Esophagus mucosa (tissue), 1 donor: ENCODE measurements at places on chromosomes 6 and 20. TPM values are rescaled to one million over a fixed set of nuclear protein-coding genes. Genes with fewer than 3 reads are reported as not detected.

SEL1L2 gene
- total RNA-seq, result not detected

FNDC1 gene
- total RNA-seq, result 0.12 TPM

SASH1 gene
- 65.2 TPM for total RNA-seq

DNA sequence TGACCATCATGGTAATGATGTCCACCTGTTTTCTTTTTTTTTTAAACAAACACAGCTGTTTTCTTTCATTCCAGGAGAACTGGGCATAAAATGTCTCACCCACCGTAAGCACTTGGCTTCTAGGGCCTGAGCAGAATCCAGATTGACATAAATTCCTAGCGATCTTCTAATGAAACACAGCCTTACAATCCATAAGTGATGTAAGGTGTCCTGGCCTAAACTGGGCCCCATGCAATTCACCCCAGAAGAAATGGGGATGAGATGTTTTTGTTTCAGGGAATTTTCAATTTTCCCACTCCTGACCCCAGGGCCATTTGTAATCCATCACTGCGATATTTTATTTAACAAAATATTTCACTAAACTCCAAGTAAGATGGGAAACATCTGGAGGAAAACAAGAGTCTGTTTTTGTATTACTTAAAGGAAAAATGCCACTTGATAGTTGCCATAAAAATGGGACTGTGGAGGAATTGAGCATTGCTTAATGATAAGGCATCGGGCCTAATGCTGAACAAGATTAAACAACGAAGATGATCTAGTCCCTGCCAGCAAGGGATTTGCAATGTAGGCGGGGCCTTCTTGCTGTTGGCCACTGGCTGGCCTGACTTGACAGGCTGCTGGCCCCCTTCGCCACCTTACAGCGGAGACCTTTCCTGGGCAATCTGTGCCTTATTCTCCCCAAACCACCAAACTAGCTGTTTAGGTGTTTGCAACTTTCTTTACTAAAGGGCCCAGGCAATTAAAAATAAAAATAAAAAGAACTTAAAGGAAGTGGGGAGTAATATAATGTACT is 183.7 kb downstream of the CD109 start:
- ATAC-seq, result no peak

- no peak for ATAC-seq
These were observed 45.6 kb upstream of the FOXA2 start for GRCh38 chr20:22629927-22630326.

DNA sequence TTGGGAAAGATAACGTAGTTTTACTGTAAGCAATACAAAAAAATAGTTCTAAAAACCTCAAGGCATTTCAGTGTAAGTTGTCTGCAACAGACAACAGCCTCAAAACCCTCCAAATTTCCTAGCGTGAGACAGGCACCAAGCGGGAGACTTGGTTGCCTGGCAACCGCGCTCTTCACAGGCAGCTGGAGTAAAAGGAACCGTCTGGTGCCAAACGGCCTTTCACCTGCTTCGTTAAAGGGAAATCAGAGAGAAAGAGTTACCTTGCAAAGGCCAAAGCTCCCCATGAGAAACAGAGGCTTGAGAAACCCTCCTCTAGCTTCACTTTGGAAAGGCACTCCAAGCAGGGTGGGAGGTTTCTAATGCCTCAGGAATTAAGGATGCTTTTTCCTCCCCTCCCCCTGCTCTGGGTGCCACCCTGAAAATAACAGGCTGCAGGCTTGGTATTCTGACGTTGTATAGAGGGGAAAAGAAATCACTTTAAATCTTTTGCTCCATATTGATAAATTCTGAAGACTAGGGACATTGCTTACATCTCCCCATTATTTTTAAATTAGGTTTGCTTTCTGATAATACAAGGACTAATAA is 129.7 kb upstream of the UFL1 start:
- ATAC-seq, result no peak

DNA sequence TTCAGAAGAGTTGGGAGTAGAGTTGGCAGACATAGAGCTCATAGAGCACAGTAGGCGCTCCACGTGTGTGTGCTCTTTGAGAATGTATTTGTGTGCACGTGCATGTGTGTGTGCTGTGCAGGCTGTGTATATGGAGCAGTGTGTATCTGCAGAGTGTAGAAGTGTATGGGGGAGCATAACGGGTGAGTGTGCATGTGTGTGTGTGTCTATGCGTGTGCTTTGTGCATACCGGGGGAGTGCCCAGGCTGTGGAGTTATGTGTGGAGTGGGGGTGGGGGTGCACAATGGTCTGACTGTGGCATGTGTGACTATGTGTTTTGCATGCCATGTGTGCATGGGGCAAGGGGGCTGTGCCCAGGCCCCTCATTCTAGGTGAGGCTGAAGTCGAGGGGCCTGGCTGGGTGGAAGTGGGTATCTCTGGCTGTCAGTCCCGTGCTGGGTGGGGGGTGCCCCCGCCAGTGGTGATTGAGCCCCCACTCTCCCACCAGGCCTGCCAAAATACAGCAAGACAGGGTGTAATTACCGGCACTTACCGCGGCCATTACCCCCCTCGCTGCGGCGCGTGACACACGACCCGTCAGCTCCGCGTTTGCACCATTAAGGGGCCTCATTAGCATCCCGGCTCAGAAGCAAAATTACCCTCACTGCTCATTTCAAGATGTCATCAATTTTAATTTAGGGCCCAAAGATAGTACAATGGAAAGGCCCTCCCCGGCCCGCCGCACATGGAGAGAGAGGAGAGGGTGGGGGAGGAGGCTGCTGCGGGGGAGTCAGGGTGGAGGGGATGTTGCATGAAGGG is 39.1 kb downstream of the MDFI start:
- ATAC-seq, result no peak
